ENCODE measurements at places on chromosomes 16 and 17.

DNA sequence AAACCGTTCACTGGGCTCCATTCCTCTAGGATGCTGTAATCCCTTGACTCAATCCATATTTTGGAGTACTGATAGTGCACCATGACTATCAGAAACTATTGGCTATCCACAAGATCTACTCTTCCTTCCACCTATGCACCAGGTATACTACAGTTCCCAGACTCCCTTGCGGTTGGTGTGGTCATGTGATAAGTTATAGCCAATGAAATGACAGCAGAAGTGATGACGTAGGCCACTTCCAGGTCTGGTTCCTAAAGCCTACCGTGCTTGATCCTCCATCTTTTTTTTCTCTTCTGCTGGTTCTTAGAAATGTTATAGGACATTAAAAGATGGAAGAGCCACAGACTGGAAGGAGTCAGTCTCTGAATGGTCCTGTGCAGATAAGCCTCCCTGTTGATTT lies 278.8 kb upstream of the C16orf82 start:
- no peak for DNase-seq

GRCh38 chr17:83064732-83065659 lies 14.4 kb upstream of the METRNL start:
- no peak for DNase-seq

GRCh38 chr16:10885246-10885645 lies 8.2 kb downstream of the CIITA start:
- DNase-seq: no peak

GRCh38 chr16:4330277-4330874 lies 14.5 kb downstream of the GLIS2 start:
- DNase-seq: peak; percentile 80

DNA sequence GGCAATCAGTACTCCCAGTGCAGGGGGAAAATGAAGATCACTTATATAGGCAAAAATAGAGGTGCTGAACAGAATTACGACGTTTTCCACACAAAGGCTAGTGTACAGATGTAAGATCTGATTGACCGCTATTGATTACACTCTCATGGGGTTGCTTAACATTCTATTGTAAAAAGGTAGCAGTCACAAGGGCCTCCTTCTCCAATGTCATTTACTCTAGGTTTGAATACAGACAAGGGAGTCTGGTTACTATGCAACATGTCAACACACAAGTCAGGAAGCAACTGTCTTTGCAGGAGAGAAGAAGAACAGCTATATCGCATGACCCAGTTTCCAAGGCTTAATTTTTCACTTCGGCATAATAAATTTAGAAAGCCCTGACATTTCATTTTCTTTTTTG lies 7.9 kb downstream of the KRT37 start:
- no peak for DNase-seq

- peak; percentile 58 for DNase-seq
Measured at GRCh38 chr17:4635823-4636375, 5.6 kb downstream of the ALOX15 start.

- DNase-seq: no peak
Measured at GRCh38 chr17:32553168-32553567, 66.4 kb downstream of the CDK5R1 start.

GRCh38 chr17:45228763-45229539 lies 7.3 kb downstream of the FMNL1 start:
- DNase-seq: peak; percentile 93

DNA sequence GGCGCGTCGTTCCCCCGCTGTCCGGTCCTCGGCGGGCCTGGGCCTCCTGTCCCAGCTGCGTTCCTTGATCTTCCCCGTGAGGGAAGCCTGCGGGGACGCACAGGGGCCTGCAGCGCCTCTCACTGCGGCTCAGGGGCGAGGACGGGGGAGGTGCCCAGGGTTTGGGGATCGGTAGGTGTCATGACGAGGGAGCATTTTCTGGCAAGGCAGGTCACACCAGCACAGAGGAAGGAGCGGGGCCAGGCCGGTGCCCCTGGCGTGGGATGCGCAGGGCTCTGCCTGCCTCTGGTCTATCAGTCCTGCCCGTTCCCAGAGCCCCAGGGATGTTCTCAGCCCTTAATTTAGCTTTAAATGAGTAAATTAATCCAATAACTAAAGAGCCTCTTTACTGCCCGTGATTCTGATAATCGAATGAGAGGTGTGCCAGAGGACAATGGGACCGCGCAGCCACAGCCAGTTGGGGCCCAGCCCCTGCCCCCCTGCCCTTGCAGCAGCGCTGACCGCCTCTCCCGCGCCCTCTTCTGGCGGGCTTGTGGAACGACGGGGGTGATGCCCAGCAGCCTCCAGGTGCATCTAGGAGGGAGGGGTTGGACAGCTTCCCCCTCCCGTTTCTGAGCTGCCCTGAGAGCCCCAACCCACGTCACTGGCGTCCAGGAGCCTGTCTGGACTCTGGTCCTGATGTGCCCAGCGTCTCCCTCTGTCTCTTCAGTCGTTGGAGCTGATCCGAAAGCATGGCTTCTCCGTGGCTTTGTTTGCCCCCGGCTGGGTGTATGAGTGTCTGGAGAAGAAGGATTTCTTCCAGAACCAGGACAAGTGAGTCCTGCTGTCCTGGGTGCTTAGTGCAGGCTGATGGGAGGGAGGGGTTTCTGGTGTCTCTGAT lies 7.9 kb downstream of the ENGASE start:
- DNase-seq: peak; percentile 60

GRCh38 chr16:14284930-14285512 lies 213.9 kb downstream of the MRTFB start:
- peak; percentile 85 for DNase-seq

DNA sequence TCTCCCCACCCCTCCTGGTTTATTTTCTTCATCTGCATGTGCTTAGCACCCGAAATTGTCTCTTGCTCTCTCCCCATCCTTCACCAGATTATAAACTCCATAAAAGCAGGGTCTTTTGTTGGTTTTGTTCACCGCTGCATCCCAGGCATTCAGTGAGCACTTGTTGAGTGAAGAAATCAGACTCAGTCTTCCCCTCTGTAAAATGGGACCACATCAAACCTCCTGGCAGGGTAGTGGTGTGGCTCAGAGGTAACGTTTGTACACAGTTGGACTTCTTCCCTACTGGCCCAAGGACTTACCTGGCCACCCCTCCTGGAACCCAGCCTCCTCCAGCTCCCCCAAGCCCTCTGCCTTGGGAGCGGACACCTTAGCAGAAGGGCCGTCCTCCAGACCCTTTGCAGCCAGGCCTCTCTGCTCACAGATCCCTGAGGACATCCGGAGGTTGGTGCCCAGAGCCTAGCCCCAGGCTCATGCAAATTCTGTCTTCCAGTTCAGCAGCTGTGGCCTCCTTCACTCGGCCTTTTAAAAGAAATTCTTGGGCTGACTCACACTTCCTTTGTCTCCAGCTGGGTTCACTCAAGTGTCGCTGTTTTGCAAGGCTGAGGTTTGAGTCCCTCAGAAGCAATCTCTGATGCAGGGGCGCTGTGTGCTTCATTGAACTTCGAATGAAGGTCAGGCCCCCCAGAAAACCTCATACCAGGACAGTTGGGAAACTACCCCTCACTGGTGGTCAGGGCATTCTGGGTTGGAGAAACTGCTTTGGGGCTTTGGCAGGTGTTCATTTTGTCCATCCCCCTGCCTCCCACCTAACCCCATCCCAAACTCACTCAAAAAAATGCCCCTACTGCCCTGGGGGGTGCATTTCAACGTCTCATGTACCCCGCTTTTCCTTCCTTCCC lies 16.8 kb upstream of the RMI2 start:
- peak; percentile 80 for DNase-seq

DNA sequence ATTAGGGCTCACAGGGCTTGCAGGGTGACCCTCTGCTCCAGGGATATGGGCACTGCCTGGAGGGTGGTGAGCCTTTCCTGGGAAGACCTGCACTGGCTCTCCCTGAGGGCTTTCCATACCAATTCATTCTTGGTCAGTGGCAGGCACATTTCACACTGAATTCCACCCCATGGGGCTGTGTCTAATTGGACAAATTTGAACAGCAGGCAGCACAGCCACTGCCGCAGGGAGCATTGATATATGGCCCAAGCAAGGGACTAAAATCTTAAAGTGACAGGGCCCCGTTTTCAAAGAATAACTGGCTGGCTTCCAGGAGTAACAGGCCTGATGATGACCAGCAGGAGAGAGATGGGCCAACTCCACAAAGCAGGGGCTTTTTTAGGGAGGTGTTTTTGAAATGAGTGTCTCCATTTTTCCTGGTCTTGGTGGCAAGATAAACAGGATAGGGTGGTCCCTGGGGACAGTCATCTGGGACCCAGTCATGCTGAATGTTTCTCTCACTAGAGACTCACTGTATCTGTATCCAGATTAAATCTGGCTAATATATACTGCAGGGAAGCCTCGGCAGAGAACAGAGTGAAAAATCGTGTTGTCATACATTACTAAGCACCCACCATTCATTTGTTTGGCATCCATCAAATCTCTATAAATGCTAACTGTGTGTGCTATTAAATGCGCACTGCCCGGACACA lies 74.1 kb upstream of the TBX2 start:
- no peak for DNase-seq

DNA sequence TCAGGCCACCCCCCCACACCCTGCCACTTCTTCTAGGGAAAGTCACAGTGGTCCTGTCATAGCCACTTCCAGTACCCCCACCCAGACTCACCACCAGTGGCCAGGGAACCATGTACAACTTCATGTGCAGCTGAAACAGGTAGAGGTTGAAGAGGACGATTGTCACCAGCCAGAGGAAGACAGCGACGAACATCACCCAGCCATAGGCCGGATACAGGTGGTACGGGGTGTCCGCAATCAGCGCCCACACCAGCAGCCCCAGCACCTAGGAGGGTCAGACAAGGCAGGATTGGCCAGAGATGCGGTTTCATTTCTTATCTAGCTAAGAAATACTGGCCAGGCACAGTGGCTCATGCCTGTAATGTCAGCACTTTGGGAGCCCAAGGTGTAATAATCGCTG lies 16.7 kb downstream of the ARL2BP start:
- DNase-seq: no peak

DNA sequence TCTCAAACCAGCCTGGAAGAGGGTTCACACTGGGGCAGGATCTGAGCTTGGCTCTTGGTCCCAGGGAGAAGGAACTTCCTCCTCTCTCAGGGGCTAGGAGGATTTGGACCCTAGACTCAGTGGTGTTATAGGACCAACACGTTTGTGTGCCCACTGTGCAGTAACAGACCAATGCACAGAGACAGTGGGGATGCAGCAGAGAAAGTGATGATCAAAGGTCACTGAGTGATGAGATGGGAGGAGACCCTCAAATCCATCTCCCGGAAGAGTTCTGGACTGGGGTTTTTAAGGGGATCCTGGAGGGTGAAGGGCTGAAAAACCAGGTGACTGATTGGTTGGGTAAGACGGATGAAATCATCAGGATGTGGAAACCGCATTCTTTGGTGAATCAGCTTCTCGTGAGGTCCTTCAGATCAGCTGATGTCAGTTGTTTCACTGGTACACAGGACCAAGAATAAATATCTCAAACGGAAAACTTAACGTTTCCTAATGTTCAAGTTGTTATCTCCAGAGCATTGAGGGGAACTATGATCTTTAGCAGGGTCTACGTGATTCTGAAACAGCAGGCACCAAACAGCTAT lies 3.3 kb upstream of the VAC14 start:
- peak; percentile 18 for DNase-seq

- no peak for DNase-seq
Measured at GRCh38 chr16:57911743-57912142, 59.2 kb downstream of the CNGB1 start.

DNA sequence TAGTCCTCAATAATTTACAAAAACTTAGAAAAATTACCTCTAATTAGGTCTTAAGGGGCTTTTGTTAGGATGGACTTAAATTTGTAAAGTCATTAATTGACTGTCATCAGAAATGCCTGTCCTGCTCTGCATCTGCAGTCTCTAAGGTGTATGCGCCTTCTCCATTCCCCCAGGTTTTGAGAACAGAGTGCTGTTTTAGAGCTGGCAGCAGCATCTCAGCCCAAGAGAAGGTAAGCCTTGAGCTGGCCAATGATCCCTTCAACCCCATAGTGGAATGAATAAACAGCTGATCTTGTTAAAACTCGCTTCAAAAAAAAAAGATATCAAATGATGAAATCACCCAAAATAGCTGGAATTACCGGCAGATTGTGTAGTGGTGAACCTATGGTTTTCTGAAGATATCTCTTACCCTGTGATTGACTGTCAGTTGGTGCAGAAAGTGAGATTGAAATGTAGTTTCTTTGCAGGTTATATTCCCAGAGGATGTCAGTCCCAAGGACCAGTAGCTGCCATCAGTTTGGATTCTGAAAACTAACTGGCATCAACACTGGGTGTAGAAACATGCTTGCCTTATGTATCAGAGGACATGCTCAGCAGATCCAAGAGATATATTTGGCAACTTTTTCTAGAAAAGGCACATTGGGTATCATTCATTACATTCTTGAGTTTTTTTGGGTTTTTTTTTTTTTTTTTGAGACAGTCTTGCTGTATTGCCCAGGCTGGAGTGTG lies 25.7 kb downstream of the TRPV2 start:
- DNase-seq: no peak

- DNase-seq: no peak
Measured at GRCh38 chr16:79715061-79715460, 114.5 kb upstream of the MAF start.

DNA sequence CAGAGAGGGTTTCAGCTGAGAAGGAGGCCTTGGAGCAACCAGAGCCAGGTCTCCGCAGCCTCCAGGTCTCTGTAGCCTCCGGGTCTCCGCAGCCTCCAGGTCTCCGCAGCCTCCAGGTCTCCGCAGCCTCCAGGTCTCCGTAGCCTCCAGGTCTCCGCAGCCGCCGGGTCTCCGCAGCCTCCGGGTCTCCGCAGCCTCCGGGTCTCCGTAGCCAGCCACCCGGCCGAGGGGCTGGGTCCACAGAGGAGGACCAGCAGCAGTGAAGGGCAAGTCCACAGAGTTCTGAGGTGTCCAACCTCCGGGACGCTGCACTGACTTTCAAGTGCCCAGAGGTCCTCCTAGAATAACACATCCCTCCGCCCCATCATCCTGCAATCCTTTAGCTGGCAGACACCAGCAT lies 221.0 kb downstream of the RBFOX3 start:
- no peak for DNase-seq

Data from hematopoietic multipotent progenitor cell treated with erythropoietin and hydrocortisone succinate and interleukin-3 and kit ligand, for 4 days (in vitro differentiated cells).